ENCODE measurements at places on chromosomes 2 and 18. TPM values are rescaled to one million over a fixed set of nuclear protein-coding genes. Genes with fewer than 3 reads are reported as not detected.

The MMADHC gene
- total RNA-seq, result 76.7 TPM

The TWIST2 gene
- 1.7 TPM for total RNA-seq

The MCM6 gene
- total RNA-seq, result 7.8 TPM

The IL1B gene
- total RNA-seq, result 4.2 TPM

The CDH7 gene
- not detected for total RNA-seq

The SP100 gene
- 65.5 TPM for total RNA-seq

The DLGAP1 gene
- total RNA-seq, result 0.95 TPM

The KLHL41 gene
- not detected for total RNA-seq

The REG3A gene
- total RNA-seq, result not detected

The RTP5 gene
- total RNA-seq, result not detected
